RWPE2 (cell line): ENCODE measurements at places on chromosomes 3 and 15.

DNA sequence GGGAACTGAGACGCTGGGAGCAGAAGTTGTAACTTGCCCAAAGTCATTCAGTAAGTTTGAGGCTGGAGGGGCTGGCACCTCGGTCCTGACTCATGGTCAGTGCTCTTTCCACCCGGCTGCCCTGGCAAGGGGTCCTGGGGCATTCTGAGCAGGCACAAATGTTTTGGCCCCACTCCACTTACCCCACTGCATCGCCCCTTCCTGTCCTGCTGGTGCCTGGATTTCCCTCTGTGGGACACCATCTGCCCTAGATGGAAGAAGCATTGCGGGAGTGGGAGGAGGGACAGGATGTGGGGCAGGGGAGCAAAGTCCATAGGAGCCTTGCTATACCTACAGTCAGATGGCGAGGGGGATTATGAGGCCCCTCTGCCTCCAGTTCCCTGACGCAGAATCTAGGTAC lies 4.5 kb downstream of the CORO2B start:
- no peak for DNase-seq

DNA sequence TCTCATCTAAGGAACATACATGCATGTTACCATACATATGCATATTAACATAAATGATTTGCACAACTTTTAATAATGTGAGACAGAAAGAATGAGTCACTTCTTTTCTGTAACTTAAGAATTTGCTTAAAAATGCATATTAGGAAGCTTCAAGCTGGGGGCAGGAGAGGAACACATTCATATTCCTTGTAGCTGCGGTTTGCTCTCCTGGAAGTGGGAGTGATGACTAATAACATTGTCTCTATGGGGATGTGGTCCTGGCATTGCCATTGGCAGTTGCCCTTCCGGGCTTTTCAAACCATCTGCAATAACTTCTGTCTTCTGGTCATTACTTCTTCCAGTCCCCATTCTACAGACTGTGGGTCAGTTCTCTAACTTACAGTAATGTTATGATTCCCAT lies 15.6 kb downstream of the CHST2 start:
- DNase-seq, result no peak

DNA sequence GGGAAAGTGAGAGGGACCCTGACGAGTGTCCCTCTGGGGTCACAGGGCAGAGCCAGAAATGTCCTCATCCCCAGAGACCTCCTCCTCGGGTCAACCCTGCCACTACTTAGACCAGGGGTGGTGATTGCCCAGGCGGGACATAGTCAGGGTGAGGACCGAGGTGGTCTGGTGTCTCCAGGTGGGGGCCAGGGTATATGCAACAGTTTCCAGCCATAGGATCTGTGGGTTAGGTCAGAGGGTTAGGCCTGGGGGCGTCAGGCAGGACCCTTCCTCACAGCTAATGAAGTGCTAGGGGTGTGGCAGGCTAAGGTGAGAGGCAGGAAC lies 22.3 kb upstream of the FBLN2 start:
- DNase-seq, result no peak

GRCh38 chr15:80607287-80607980 lies 87.7 kb upstream of the ABHD17C start:
- no peak for DNase-seq

- no peak for DNase-seq
Measured at GRCh38 chr3:10788451-10788850, 27.6 kb upstream of the SLC6A11 start.

DNA sequence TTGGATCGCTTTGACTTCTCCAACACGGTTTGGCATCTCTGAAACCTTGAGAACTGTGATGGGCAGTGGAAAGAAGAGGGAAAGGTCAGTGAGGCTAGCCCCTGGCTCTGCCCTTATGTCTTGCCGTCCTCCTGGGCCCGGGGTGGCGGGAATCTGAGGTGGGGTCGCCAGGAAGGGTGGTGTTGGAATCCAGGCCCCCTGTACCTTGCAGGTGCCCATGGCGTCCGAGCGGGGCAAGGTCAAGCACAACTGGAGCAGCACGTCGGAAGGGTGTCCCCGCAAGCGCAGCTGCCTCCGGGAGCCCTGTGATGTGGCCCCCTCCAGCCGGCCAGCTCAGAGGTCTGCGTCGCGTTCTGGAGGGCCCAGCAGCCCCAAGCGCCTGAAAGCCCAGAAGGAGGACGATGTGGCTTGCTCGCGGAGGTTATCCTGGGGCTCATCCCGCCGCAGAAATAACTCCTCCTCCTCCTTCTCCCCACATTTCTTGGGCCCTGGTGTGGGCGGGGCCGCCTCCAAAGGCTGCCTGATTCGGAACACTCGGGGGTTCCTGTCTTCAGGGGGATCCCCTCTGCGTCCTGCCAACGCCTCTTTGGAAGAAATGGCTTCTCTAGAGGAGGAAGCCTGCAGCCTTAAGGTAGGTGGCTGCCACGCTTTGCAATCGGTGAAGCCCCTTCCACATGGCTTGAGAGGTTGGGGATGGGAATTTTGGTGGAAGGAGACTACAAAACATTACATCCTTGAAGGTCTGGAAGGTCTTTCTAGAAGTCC lies 907 bp downstream of the TATDN2 start:
- peak; percentile 70 for DNase-seq

GRCh38 chr3:12192173-12192572 lies 33.5 kb upstream of the TIMP4 start:
- DNase-seq, result no peak

- DNase-seq, result no peak
Measured at GRCh38 chr15:35141743-35142471, 56.8 kb upstream of the NANOGP8 start.

GRCh38 chr3:39712413-39713048 lies 96.9 kb upstream of the MYRIP start:
- no peak for DNase-seq
